ENCODE measurements at places on chromosomes 4 and X. TPM values are rescaled to one million over a fixed set of nuclear protein-coding genes. Genes with fewer than 3 reads are reported as not detected.

DNA sequence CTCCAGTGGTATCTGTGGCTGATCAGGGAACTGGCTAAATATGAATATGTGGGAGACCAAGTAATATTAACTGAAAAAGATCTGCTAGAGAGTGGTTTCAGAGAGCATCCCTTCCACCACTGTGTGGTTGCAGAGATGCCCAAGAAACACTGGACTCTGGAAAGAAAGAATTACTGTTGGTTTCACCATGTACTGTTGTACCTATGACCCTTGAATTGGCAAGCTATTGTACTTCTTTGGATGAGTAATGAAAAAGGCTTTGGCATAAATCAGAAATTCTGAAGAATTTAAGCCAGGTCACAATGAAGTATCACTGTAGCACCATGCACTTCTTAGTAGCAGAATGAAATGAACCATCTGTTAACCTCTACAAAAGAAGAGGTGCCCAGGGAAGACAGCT, 134.4 kb upstream of the INTU start:
- no peak for DNase-seq

GRCh38 chrX:42714981-42715700, 62.8 kb downstream of the PPP1R2C start:
- DNase-seq = no peak

GUCY1A1 gene
- total RNA-seq = 88.4 TPM

GAGE12C gene
- total RNA-seq = not detected

- DNase-seq = no peak
These were observed 7.3 kb downstream of the GRPEL1 start for GRCh38 chr4:7060346-7061150.

DNA sequence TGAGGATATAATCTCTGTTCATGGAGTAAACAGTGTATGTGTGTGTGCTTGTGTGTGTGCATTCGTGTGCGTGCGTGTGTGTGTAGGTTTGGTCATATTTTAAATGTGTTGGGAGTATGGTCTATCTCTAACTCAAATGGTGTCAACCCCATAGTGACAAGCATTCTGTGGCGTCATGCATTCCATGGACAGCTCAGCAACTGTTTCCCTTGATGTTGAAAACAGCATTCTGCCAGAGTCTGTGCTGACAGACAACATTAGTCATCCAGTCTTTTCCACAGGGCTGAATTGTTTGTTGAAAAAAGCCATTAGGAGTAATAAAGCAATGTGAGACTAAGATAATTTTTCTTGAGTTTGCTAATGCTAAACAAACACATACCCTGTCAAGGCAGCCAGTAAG, 706.6 kb downstream of the PCDH19 start:
- DNase-seq = no peak

FGF5 gene
- 1.6 TPM for total RNA-seq

- DNase-seq = no peak
These were observed 171.8 kb downstream of the HNRNPD start for GRCh38 chr4:82201805-82202641.

DNA sequence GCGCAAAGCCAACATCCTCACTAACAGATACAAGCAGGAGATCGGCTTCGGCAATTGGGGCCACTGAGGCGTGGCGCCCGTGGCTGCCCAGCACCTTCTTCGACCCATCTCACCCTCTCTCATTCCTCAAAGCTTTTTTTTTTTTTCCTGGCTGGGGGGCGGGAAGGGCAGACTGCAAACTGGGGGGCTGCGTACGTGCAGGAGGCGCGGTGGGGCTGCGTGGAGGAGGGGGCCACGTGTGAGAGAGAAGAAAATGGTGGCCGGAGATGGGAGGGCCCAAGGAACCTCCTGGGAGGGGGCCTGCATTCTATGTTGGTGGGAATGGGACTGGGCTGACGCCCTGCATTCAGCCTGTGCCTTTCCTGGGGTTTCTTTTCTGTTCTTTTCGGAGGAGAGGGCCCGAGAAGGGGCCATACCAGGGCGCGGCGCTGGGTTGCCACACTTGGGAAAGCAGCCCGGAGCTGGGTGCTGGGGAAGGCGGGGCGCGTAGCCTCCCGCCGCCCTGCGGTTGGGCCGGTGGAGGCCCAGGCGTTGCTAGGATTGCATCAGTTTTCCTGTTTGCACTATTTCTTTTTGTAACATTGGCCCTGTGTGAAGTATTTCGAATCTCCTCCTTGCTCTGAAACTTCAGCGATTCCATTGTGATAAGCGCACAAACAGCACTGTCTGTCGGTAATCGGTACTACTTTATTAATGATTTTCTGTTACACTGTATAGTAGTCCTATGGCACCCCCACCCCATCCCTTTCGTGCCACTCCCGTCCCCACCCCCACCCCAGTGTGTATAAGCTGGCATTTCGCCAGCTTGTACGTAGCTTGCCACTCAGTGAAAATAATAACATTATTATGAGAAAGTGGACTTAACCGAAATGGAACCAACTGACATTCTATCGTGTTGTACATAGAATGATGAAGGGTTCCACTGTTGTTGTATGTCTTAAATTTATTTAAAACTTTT, 4.5 kb downstream of the MID1IP1 start:
- DNase-seq = peak; percentile 89

TMPRSS11F gene
- total RNA-seq = not detected

GRCh38 chr4:112403101-112403945, 106.2 kb downstream of the ALPK1 start:
- DNase-seq = no peak

- no peak for DNase-seq
These were observed 939.4 kb downstream of the C4orf33 start for GRCh38 chr4:130035391-130035790.

- no peak for DNase-seq
These were observed 5.5 kb downstream of the RPS6KA6 start for GRCh38 chrX:84182516-84182915.

UCHL1 gene
- total RNA-seq = 7.9 TPM

DNA sequence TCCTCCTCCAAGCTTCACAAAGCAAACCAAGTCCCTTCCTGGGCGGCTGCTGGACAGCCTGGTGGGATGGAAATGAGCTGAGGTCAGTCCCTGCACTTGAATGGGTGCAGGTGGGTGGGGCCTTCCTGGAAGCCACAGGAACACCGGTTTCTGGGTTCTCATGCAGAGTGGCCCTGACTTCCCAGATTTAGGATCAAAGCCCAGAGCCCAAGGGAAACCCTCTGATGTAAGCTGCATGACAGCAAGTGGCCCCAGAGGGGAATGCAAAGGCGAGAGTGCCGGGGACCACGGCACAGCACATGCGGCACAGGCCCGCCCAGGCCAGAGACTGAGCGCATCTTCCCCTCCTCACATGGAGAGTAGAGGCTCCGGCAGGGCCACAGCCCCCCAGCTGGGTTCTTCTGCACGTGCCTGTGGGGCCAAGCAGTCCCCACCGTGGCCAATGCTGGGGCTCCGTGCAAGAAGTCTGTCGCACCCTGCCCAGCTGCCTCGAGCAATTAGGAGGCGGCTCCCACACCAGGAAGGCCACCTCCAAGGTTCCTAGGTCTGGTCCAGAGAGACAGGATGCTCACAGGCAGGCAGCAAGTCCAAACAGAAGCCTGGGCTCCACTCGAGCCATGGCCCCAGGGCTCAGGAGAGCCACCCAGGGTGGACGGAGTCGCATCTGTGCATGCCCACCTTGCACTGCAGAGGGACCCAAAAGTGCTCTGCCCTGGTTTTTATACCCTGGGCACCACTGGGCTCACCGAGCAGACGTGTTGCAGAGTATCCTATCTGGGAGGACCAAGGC, 83.0 kb downstream of the HTRA3 start:
- no peak for DNase-seq

RAP1GDS1 gene
- 14.0 TPM for total RNA-seq

GRCh38 chr4:48635310-48635709, 144.8 kb downstream of the FRYL start:
- no peak for DNase-seq

GRCh38 chrX:41164449-41164848, 79.2 kb downstream of the USP9X start:
- DNase-seq = no peak

CITED1 gene
- not detected for total RNA-seq

KLHL4 gene
- total RNA-seq = 0.89 TPM

PABPC4L gene
- total RNA-seq = 0.60 TPM

GRCh38 chr4:95548738-95549245, at the start of gene UNC5C:
UNC5C (minus strand) TSS chr4:95548973.
- peak; percentile 87 for DNase-seq

- no peak for DNase-seq
These were observed 107.0 kb downstream of the SLC4A4 start for GRCh38 chr4:71445811-71446210.

DNA sequence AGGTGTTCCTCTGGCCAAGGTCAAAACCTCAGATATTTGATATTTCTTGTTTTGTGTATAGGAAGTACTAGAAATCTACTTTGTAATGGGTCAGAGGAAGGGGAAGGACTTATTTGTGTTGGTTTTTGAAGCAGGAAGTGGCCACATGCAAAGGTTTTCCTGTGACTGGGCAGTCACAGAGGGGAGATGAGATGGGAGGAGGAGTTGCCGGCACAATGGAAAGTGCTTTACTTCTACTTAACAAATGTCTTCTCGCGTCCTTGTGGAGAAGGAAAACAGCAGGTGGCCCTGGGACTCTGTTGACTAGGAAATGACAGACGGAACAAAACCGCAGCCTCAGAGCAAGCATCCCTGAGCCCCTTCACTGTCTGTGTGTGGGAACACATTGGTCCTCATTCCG, 46.6 kb downstream of the SHROOM2 start:
- no peak for DNase-seq

- no peak for DNase-seq
These were observed 1197.7 kb downstream of the C4orf33 start for GRCh38 chr4:130293692-130294091.

MAGEE1 gene
- total RNA-seq = 2.2 TPM

GRCh38 chr4:125123570-125124109, 191.1 kb upstream of the FAT4 start:
- no peak for DNase-seq

GRCh38 chr4:149910177-149910576, 94.5 kb upstream of the IQCM start:
- DNase-seq = no peak

GRCh38 chrX:69156638-69157037, 8.6 kb downstream of the PJA1 start:
- no peak for DNase-seq

- no peak for DNase-seq
These were observed 277.9 kb upstream of the KLF3 start for GRCh38 chr4:38386005-38386551.

NR3C2 gene
- 23.6 TPM for total RNA-seq
